ENCODE measurements at places on chromosomes 2 and 18. TPM values are rescaled to one million over a fixed set of nuclear protein-coding genes. Genes with fewer than 3 reads are reported as not detected.

Gene MPHOSPH10
- polyA plus RNA-seq: 25.2 TPM

Gene OXER1
- polyA plus RNA-seq: 0.63 TPM

Gene CLASP1
- polyA plus RNA-seq: 16.0 TPM

Gene FBLN7
- polyA plus RNA-seq: 0.20 TPM

Gene GKN2
- polyA plus RNA-seq: not detected

Gene ARL4C
- 20.6 TPM for polyA plus RNA-seq

Gene LRATD1
- polyA plus RNA-seq: not detected

Gene ITGB6
- polyA plus RNA-seq: not detected

Gene STPG4
- polyA plus RNA-seq: not detected

Gene LOXL3
- polyA plus RNA-seq: 0.74 TPM

Gene LDLRAD4
- 5.1 TPM for polyA plus RNA-seq

Gene GAL3ST2
- polyA plus RNA-seq: not detected
